ENCODE measurements at places on chromosomes 5 and 9.

DNA sequence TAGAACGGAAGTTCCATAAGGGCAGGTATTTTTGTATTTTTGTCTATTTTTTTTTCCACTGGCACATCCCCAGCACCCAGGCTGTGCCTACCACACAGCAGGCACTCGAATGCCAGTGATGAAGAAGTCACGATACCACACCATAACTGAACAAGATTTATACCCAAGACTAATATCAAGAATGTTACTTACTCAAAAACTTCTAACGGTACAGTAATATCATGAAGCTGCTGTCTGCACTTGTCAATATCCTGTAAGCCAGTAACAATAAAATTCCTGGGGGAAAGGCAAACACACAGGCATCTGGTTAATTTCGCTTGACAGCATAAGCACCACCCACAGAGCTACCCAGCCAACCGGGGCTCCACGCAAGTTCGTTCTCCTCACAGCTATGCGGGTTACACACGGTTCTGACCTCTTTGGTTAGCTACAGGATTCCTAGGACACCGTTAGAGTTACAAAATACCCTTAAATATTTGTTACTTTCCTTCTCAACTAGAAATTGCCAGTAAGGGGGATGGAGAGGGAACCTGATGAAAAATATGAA is 1.3 kb downstream of the MED10 start:
- no peak for DNase-seq
- H3K27ac ChIP-seq = no peak overlapping the region
- no peaks in the 10 kb centered on the region for H3K27me3 ChIP-seq
- H3K36me3 ChIP-seq = peaks cover 12% of the 10 kb centered on the region

- no peak overlapping the region for H3K4me3 ChIP-seq
- no peaks in the 10 kb centered on the region for H3K4me1 ChIP-seq
- no peaks in the 10 kb centered on the region for H3K27me3 ChIP-seq
- H3K27ac ChIP-seq = no peak overlapping the region
Measured at GRCh38 chr9:125867751-125868415, 120.7 kb downstream of the PBX3 start.

- no peak overlapping the region for H3K27ac ChIP-seq
- H3K36me3 ChIP-seq = no peaks in the 10 kb centered on the region
- no peak for DNase-seq
- no peak overlapping the region for H3K4me3 ChIP-seq
- H3K27me3 ChIP-seq = no peaks in the 10 kb centered on the region
- no peaks in the 10 kb centered on the region for H3K4me1 ChIP-seq
Measured at GRCh38 chr5:80759866-80760577, 105.2 kb upstream of the DHFR start.

DNA sequence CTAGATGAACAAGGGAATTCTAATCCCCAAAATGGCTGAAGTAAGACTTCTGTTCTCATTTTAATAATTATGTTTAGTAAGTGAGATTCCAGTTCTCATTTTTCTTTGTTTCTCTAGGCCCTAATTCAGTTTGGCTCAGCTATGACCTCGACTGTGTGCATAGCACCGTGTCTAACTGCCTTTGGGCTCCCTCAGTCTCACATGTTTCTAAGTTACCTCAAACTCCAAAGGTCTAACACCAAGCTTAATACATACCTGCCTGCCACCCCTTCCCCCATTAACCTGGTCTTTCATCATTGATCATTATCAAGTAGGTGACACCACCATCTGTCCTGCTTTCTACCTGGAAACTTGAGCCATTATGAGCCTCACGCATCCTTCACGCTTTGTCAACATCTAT is 273.2 kb downstream of the SAXO1 start:
- H3K27me3 ChIP-seq = no peaks in the 10 kb centered on the region
- H3K4me3 ChIP-seq = no peak overlapping the region
- no peaks in the 10 kb centered on the region for H3K4me1 ChIP-seq
- H3K27ac ChIP-seq = no peak overlapping the region
